Esophagus mucosa (tissue), 1 donor: ENCODE measurements at places on chromosomes 7 and 10. TPM values are rescaled to one million over a fixed set of nuclear protein-coding genes. Genes with fewer than 3 reads are reported as not detected.

COMTD1 gene
- total RNA-seq: 106 TPM

C10orf53 gene
- total RNA-seq: not detected

DNA sequence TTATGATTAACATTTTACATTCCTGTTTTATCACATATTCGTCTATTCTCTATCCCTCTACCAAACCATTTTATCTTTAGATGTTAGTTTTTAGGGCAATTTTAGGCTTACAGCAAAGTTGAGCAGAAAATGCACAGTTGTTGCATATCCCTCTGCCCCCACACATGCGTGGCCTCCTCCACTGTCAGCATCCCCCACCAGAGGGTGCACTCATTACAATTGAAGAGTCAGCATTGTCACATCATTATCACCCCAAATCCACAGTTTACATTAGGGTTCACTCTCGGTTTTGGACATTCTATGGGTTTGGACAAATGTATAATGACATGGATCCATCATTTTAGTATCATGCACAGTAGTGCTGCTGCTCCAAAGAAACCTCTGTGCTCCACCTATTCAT lies 86.4 kb downstream of the WDR37 start:
- no peak for ATAC-seq

- ATAC-seq: no peak
Measured at GRCh38 chr7:132125096-132125495, 451.2 kb downstream of the PLXNA4 start.

PRXL2A gene
- total RNA-seq: 209 TPM

GRCh38 chr10:35563261-35563891 lies 41.8 kb upstream of the GJD4 start:
- peak; percentile 76 for ATAC-seq

DNA sequence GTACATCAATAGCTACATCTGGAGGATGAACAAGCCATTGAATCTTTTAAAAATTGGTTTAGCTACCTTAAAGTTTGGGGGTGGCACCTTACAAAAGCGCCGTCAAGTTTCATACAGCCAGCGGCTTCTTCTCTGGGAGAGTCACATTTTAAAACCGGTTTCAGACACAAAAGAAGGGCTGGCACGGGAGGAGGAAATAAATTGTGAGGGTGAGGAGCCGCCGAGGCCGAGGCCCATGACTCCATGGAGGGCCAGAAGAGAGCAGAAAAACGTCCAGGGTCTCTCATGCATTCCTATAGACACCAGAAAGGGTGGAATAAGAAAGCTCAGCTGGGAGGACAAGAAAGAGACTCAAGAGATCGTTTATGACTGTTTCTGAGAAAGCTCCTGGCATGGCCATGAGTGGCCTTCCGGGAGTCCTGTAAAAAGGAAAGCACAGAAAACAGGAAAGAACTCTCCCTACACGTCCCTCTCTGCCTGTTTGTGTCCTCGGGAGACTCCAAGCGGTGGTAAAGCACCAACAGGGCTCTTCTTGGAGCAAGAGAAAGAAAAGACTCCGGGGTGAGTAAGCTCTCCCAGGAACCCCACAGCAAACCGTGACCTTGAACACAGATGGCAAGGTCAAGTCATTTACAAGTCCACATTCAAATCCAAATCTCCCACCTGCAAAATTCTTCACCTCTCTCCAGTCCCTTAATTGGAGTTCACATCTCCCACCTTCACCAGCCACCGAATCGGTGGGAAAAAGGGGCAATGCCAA lies 1.8 kb downstream of the FRAT2 start:
- ATAC-seq: no peak

DNA sequence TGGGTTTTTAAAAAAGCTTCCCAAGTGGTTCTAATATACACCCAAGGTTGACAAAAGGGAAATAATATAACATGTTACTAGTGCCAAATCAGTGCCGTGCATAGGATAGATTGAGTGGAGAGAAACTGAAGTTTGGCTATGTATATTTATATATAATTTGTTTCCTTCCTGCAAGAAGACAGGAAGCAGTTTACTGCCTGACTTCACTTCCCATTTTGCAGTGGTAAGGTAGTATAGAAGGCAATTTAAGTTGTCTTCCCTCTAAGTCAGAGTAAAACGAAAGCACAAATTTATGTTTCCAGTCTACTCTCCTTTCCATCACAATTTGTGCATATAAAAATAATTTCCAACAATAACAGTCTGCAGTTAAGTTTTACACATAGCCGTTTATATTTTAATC lies 3.4 kb upstream of the HYCC1 start:
- no peak for ATAC-seq

DNA sequence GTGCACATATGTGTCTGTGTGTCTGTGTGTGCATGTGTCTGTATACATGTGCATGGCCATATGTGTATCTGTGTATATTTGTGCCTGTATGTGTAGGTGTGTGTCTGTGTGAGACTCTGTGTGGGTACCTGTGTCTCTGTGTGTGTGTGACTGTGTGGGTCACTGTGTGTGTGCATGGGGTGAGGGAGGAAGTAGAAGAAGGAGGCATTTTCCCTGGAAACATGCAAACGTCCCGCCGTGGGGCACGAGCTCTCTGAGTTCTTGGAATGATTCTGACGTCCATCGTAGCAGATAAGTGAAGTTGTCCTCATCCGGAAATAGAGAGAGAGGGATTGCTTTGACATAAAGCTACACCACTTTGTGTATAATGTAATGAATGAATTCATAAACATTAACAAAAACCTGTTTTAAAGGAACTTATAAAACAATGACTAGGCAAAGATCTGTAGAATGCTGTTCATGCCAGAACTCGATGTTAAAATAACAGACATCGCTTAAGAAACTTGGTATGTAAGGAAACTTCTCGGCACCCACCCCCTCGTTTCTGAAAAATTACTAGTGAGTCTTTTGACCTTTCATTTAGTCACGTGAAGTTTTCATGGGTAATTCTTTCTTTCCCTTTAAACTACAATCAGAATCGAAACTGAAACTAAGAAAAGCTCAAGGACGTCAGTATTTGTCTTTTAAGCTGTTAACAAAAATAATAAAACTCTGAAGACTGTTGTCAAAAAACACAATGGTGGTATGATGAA lies 43.6 kb upstream of the KLF6 start:
- ATAC-seq: peak; percentile 46

- ATAC-seq: no peak
Measured at GRCh38 chr10:78925275-78925674, 143.5 kb upstream of the ZMIZ1 start.

- ATAC-seq: peak; percentile 36
Measured at GRCh38 chr10:99456207-99456930, 25.9 kb upstream of the GOT1 start.

- peak; percentile 22 for ATAC-seq
Measured at GRCh38 chr7:123692471-123692877, 36.8 kb downstream of the LMOD2 start.

DNA sequence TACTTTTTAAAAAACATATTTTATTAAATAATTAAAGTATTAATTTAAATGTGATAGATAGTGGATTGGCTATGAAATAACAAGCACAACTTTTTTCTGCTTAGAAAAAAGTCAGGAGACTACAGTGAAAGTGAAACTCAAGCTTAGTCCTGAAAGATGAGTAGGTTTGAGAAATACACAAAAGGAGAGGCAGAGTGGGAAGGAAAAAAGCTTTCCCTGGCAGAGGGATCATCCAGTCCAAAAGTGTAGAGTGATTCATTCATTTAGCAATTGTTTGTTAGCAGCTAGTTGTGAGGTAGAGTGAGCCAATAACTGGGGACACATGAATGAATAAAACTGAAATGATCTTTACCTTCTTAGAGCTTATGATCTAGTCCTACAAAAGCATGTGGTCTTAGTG lies 93.5 kb downstream of the FOXP2 start:
- ATAC-seq: peak; percentile 42

ALOX5 gene
- 4.1 TPM for total RNA-seq

DNA sequence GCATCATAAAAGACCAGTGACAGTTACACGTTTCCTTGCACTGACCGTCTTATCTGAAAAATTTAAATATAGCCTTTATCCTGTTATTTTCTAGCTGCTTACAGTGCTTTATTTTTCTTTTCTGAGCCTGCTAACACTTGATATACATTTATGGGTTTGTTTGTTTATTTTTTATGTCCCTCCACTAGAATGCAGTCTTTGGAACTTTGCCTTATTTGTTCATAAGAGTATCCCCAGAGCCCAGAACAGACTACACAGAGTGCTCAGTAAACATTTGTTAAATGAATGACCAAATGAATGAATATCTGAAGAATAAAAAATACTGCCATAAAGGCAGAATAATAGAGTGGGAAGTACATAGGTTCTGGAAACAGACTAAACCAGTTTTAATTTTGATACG lies 202.3 kb upstream of the LRRN3 start:
- ATAC-seq: no peak

- ATAC-seq: no peak
Measured at GRCh38 chr7:111803015-111803758, 240.9 kb upstream of the IMMP2L start.

TRIM4 gene
- 13.9 TPM for total RNA-seq

TCF7L2 gene
- 10.8 TPM for total RNA-seq

GRCh38 chr10:30820261-30820991 lies 190.9 kb upstream of the LYZL2 start:
- no peak for ATAC-seq

ATP5F1C gene
- total RNA-seq: 316 TPM

- no peak for ATAC-seq
Measured at GRCh38 chr7:31982962-31983361, 87.2 kb downstream of the PDE1C start.

PRKCQ gene
- total RNA-seq: 0.64 TPM

- no peak for ATAC-seq
Measured at GRCh38 chr10:99569253-99569939, 36.7 kb downstream of the NKX2-3 start.

DNA sequence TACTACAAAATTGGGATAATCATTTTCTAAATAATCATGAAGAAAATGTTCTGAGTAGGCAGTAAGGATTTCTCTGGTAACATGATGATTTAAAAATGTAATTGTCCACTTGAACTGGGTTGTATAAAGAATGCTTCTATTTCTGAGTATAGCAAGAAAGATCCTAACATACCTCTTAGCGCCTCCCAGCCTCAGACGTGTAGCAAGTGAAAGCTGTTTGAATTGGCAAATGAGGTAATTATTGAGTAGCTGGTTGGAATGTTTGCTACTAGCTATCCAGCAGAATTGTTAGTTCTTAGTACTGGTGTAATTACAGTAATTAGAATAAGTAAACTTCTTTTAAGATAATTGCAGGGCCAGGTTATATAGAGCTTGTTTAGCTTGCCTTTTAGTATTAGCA lies 47.9 kb downstream of the SEPTIN7 start:
- ATAC-seq: no peak

DNA sequence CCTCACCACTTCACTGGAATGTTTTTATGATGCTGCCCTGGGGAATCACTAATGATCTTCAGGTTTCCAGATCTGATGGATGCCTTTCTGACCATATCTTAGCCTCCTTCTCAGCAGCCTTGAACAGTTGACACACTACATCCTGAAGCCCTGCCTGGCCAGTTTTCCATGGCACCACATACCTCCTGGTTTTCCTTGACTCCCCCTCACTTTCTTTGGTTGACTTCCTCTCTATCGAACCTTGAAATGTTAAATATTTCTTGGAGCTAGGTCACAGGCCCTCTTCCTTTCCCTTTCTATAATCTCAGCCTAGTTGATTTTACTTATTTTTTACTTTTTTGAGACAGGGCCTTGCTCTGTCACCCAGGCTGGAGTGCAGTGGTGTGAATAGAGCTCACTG lies 108.8 kb upstream of the CDK1 start:
- no peak for ATAC-seq

SHH gene
- total RNA-seq: not detected

DNA sequence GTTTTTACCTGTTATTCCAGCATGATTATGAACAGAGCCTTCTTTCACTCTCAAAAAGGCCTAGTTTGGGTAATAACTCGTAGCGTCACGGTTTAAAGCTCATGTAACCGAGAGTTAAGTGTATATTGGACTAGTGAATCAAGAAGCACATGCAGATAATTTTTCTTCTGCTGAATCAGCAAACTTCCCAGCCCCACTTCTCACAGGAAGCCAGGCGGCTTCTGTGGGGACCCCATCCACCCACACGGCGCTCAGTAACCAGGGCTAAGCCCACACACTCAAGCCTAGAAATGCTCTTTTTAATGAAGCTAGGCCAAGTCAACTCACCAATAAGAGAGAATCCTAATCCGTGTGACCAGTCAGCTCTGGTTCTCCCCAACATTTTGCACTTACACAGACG lies 191.2 kb upstream of the MGMT start:
- no peak for ATAC-seq

OR2A7 gene
- total RNA-seq: 5.7 TPM

DNA sequence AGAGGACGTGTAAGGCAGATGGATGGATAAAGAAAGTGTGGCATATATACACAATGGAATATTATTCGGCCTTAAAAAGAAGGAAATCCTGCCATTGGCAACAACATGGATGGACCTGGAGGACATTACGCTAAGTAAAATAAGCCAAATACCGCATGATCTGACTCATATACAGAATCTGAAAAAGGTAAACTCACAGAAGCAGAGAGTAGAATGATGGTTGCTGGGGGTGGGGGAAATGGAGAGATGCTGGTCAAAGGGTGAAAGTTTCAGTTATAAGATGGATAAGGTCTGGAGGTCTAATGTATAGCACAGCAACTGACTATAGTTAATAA lies 36.3 kb downstream of the AFAP1L2 start:
- no peak for ATAC-seq

SPDYE9 gene
- total RNA-seq: not detected

DNA sequence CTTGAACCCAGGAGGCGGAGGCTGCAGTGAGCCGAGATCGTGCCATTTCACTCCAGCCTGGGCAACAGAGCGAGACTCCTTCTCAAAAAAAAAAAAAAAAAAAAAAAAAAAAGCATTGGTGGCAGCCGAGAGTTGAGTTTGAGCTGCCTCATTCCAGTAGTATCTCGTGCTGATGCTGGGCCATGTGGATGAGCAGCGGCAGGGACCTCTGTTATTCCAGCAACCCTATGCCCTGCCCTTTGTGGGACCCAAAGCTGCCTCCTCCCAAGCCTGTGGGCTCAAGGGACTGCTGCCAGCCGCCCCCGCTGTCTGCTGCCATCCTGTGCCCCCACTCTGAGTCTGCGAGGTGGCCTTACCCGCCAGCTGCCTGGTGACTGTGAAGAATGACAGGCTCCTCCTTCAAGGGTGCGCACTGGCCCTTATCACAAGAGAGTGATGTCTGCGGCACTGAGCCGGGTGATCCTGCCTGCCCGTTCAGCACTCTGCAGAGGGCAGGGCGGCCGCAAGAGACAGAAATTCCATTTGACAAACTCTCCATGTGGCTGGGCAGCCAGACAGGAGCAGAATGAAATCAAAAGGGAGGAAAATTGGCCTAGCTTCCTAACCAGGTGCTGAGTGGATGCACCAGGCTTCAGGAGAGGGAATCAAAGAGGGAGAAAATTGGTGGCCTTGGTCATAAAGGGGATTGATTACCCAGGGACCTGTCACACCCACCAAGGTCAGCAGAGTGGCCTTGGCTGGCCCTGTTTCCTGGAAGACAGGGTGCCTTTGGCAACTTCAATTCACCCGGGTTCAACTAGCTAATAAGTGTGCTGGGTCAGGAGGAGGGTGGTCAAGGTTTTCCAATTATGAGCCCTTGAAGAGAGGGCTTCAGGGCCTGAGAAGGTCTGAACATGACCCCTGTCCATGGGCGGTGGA lies 65.3 kb upstream of the ZMIZ1 start:
- no peak for ATAC-seq

CDNF gene
- 1.2 TPM for total RNA-seq

TMEM273 gene
- total RNA-seq: 3.8 TPM
